ENCODE measurements at places on chromosomes 7 and 10.

- DNase-seq, result no peak
These were observed 226.4 kb downstream of the BUB3 start for GRCh38 chr10:123380491-123381085.

DNA sequence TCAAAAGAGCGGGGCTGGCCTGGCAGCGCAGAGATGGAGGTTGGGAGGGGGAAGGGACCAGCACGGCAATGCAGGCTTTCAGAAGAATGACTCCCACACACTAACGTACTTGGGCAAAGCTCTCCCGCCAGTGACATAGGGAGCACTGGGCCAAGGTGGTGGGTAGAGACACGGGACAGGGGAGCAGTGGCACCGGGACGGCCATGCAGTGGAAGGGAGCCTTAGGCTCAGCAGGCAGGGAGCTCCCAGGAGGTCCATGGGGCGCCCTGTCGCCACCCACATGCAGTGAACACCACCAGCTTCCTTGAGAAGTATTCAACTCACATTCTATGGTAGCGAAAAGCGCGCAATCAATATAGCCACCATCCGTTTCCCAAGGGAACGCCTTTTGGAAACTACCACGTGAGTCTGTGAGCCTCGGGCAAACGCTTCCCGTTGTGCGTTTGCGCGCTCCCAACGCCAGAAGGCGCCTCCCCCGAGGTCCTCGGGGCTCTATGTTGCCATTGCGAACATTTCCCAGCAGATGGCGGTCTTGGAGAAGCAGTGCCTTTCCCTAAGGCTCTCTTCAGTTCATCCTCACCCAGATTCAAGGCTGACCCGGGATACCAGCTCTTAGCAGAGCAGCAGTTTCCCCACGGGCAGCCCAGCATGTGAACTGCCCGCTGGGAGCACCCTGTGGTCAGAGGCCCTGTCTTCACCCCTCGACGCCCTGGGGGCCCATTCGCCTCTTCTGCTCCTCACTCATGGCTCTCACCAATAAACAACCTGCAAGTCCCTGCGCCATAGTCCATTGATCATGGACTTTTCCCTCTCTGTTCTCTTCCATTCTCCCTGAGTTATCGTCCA, 16.4 kb upstream of the OPALIN start:
- DNase-seq, result peak; percentile 46

DNA sequence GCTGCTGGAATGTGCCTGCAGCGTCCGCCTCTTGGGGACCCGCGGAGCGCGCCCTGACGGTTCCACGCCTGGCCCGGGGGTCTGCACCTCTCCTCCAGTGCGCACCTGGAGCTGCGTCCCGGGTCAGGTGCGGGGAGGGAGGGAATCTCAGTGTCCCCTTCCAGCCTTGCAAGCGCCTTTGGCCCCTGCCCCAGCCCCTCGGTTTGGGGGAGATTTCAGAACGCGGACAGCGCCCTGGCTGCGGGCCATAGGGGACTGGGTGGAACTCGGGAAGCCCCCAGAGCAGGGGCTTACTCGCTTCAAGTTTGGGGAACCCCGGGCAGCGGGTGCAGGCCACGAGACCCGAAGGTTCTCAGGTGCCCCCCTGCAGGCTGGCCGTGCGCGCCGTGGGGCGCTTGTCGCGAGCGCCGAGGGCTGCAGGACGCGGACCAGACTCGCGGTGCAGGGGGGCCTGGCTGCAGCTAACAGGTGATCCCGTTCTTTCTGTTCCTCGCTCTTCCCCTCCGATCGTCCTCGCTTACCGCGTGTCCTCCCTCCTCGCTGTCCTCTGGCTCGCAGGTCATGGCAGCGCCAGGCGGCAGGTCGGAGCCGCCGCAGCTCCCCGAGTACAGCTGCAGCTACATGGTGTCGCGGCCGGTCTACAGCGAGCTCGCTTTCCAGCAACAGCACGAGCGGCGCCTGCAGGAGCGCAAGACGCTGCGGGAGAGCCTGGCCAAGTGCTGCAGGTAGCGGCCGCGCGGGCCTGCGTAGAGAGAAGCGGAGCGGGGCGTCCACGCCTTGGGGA, 645 bp downstream of the SLC26A4 start:
- DNase-seq, result no peak

DNA sequence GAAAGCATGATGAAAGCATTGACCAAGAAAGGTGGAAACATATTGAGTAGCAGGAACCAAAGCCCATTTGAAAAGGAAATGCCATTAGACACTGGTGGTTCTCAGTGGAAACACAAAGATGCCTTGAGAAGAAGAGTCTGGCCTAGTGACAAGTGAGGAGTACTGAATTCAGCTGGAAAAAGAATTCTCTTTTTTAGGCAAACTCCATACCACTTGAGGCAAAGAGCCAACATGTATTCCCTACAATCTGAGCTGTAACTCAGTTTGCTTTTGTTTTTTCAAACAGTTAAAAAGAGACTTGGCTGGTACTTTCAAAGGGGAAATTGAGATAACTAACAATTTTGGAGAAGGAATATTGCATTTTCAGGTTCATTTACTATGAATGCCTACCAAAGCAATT, 624.0 kb downstream of the NRG3 start:
- no peak for DNase-seq

DNA sequence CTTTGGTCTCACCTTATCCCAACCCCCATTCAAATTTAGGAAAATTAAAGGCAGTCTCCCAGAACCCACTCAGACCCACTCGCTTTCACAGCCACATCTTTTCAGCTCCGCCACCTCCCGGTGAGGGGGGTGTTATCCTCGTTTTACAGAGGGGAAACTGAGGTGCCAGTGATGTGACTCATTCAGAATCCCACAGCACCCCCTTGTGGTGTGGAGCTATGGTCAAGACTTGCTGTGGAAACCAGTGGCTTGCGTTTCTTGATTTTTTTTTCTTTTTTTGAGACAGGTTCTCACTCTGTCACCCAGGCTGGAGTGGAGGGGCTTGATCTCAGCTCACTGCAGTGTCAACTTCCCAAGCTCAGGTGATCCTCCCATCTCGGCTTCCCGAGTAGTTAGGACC, 27.6 kb downstream of the SLC35G1 start:
- DNase-seq, result no peak

DNA sequence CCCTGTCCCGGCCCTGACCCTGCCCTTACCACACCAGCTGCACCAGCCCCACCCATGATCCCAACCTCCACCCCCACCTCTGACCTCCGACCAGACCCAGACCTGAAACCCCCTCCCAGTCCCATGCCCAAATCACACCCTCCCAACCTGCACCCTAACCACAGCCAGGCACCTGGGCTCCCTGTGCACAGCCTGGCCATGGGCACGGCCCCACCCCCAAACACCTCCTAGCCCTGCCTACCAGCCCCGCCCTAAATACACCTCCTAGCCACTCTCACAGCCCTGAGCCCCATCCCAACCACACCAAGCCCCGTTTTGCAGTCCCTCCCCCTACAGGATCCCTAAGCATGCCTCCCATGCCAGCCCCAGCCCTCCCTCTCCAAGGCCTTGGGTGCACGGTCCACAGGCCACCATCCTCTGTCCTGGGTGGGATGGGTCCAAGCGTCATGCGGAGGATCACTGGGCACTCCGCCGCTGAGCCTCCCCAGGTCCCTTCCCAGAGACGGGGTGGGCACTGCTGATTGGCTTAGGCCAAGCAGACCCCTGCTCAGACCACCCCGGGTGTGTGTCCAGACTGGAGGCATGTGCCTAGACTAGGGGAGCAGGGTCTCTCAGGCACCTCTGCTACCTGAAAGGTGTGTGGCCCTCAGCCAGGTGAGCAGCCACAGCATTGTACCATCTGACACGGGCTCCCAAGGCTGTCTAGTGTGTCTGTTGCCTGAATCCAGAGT, 30.1 kb downstream of the INSIG1 start:
- no peak for DNase-seq

- no peak for DNase-seq
These were observed 366.5 kb upstream of the KLF6 start for GRCh38 chr10:4151466-4151865.

GRCh38 chr10:131703541-131703940, 197.3 kb upstream of the PPP2R2D start:
- DNase-seq, result no peak

DNA sequence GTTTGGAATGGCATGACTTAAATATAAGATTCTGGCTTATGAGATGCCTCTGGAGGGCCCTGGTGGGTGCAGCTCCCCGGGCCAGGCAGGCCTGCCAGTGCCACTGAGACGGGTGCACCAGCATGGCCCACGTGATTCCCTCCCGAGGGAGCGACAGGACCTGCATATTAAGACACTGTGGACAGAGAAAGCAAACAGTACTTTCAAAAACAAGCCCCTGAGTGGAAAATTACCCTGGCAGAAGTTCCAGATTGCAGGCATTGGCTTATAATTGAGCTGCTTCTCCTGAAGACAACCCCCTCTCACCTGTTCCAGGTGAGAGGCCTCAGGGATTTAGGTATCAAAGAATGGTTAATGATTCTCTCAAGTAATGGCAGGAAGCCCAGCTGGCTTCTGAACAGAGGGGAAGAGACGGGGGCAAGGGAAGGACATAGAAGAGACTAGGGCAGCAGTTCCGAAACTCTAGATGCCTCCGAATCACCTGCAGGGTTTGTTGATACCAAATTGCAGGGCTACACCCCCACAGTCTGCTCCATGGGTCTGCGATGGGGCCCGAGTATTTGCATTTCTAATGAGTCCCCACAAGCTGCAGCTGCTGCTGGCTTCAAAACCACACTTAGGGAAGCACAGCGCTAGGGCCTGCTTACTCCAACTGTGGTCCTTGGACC, 66.0 kb upstream of the DOCK1 start:
- DNase-seq, result no peak

DNA sequence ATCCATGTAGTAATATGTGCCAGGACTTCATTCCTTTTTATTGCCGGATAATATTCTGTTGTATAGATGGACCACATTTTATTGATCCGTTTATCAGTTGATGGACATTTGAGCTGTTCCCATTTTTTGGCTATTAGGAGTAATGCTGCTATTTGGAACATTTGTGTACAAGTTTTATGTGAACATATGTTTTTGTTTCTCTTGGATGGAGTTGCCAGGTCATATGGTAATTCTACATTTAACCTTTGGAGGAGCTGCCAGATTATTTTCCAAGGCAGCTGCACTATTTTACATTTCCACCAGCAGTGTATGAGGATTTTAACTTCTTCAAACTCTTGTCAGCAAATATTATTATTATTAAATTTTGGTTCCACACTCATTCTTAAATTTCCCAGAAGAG, 59.2 kb downstream of the C10orf90 start:
- no peak for DNase-seq

DNA sequence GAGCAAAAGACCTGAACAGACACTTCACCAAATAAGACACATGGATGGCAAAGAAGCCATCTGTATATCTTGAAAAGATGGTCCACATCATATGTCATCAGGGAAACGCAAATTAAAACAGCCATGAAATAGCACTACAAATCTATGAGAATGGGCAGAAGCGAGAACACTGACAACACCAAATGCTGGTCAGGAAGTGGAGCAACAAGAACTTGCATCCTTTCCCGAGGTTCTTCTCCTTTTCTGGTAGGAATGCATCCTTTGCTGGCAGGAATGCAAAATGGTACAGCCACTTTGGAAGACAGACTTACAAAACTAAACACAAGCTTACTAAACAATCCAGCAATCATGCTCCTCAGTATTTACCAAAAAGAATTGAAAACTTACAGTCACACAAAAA, 60.0 kb downstream of the PIK3AP1 start:
- no peak for DNase-seq

GRCh38 chr10:59793919-59794318, 40.7 kb upstream of the MRLN start:
- no peak for DNase-seq

GRCh38 chr10:132955479-132955878, 13.1 kb upstream of the CFAP46 start:
- no peak for DNase-seq
